ENCODE measurements at places on chromosomes 1 and 21.

GRCh38 chr1:55347866-55348265, 132.7 kb upstream of the USP24 start:
- no peak for DNase-seq

DNA sequence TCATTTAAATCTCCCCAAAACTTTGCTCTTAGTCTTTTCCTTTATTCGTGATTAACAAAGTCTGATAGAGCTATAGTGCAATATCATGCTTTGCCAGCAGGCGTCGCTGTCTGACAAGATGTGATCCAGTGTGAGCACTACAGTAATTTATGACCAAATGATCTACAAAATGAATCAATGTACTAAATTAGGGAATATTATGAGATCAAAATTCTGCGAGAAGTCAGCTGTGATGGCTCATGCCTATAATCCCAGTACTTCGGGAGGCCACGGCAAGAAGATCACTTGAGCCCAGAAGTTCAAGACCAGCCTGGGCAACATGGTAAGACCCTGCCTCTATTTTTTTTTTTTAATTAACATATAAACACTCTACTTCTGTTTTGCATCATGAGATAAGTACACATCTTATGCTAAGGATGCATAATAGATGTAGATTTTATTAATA, 3.6 kb upstream of the SPSB1 start:
- peak; percentile 88 for DNase-seq

GRCh38 chr1:187641015-187641414, 812.3 kb downstream of the PLA2G4A start:
- no peak for DNase-seq

GRCh38 chr1:204383163-204383904, 23.6 kb upstream of the PLEKHA6 start:
- DNase-seq, result no peak

- DNase-seq, result no peak
Measured at GRCh38 chr1:34796990-34797389, 4.2 kb downstream of the GJA4 start.

- no peak for DNase-seq
Measured at GRCh38 chr1:55402671-55403464, 187.7 kb upstream of the USP24 start.

DNA sequence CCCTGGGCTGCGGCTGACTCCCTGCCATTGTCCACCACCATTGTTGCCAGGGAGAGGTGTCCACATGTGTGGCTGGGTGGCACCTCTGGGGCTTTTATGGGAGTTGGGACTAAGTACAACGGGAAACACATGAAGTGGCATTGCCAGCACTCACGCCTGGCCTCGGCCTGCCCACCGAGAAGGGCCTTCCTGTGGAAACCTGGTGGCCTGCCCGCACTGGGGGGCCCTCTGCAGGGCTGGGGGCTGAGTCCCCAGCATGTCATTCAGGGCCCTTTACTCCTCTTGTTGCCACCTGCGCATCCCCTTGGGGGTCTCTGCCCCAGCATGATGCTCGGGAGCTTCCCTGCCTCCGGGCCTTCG, 35.5 kb upstream of the RUNX3 start:
- DNase-seq, result no peak

GRCh38 chr1:231059566-231060193, 19.6 kb upstream of the FAM89A start:
- DNase-seq, result no peak

GRCh38 chr1:32474954-32475353, 10.1 kb downstream of the ZBTB8B start:
- no peak for DNase-seq

DNA sequence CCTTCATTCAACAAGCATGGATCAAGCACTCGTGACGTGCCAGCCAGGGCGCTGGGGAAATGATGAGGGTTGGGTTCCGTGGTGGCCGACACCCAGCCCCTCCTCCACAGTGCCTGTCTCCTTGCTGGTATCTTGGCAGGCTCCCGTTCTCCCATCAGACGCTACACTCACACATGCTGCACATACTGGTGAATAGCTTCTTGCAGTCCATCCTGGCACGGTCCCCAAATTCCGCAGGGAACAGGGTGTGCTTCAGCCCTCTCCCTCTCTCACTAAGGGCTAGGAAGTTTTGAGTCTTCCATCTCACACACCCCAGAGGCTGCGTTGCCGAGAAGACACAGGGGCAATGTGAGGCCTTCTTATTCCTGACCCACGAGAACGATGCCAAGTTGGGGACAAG, 10.1 kb upstream of the MEF2D start:
- DNase-seq, result no peak

- DNase-seq, result no peak
Measured at GRCh38 chr1:182978151-182978853, 25.3 kb upstream of the SHCBP1L start.

DNA sequence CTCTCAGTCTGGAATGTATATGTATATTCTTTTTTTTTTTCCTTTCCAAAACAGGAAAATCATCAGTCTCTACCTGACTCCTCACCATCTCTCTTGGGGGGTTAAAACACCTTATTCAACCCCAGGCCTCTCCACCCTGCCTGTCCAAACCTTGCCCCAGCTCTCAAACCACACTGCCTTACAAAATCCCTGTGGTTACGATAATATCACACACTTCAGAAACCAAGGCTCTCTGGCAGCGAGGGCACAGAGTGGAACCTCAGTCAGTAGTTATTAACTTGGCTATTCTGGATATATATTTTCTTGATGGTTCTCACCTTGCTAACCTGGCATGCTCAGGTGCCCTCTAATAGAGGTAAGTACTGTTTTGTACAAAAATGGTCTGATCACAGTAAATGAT, 24.7 kb downstream of the KIAA0040 start:
- DNase-seq, result no peak

GRCh38 chr1:209207126-209207700, 376.3 kb upstream of the CAMK1G start:
- no peak for DNase-seq

DNA sequence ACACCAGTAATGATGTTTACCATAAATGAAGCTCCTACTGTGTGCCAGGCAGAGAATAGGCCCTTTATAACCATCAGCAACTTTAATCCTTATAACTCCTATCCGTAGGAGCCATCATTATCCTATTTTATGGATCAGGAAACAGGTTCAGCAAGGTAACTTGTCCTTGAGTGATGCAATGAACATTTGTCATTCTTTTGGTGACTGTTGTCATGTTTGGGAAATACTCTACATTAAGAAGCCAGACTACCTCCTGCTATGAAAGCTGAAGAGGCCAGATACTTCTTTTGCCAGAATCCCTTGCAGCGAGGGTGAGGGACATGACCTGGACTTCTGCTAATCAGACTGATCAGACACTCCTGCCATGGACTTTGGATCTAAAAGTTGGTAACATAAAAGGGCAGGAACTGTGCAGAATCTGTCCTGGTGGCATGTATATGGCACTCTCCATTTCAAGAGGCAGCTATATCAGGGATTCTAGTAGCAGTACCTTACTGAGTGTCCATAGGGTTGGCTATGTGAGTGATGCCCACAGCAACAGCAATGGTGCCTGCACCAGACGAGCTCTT, 33.1 kb upstream of the SRRM1 start:
- no peak for DNase-seq

- DNase-seq, result no peak
Measured at GRCh38 chr1:152486400-152487006, 24.1 kb upstream of the LCE5A start.

DNA sequence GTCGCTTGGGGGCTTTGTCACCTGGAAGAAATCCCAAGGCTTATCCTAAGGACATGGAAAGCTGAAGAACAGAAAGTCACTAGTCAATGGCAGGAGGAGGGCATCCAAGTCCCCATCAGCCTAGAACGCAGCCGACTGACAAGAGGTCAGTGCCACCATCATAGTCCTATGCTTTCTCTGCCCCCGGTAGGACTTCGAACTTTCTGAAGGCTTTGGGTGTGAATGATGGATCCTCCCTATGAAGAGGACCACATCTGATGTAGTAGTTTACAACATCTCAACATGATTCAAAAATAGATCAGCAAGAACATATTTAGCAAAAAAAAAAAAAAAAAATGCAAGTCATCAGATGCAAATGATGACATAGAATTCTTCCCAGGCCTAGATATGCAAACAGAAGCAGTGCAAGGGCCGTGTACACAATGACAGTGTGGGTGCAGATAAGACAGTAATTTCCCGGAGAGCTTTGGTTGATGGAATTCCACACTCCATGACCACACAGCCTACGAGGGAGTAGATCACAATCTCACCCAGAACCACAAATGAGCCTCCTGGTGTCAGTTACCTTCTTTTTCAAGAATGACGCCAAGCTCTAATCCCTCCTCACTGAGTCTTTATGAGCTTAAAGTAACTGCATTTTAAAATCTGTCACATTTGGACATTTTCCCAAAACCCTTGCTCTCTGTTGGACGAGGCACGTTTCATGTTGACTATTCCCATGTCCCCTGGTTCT, 88.2 kb downstream of the PSMG1 start:
- no peak for DNase-seq

GRCh38 chr1:157653494-157653873, 47.1 kb downstream of the FCRL3 start:
- no peak for DNase-seq

- no peak for DNase-seq
Measured at GRCh38 chr1:246377625-246378153, 129.4 kb downstream of the SMYD3 start.

DNA sequence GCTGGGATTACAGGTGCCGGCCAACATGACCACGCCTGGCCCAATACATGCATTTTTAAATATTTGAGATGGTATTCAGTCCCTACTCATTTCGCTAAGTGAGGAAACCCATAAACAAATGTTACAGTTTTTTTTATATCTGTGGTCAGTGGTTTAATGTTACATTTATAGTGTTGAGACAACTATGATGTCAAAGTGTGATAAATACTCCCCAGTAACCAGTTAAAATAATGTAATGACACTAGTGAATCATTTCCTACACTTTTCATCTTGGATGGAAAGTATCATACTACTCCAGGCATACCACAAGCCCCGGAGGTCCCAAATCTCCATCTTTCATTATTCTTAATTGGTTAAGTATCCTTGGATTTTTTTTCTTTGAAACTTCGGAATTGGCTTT, 87.5 kb upstream of the KIF26B start:
- no peak for DNase-seq

DNA sequence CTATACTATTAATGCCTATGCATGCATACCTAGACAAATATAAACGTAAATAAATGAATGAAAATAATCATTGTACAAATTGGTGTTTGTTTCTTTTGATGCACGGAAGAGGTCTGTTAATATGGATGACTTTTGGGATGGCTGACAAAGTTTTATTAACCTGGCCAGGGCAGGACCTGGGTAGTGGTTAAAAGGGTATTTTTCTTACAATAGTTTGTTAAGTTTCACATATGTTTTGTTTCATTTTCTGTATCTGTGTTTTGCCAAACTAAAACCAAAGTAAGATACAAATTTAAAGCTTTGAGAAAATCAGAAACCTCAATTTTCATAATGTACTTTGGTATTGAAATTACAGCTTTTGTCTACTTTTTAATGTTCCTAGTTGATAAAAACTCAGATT, 222.7 kb upstream of the OLFM3 start:
- no peak for DNase-seq

- DNase-seq, result no peak
Measured at GRCh38 chr21:27480841-27481261, 514.0 kb upstream of the ADAMTS5 start.

- no peak for DNase-seq
Measured at GRCh38 chr1:228986093-228986904, 251.0 kb downstream of the RHOU start.

GRCh38 chr1:114131526-114132220, 22.0 kb downstream of the SYT6 start:
- no peak for DNase-seq

- no peak for DNase-seq
Measured at GRCh38 chr21:36282568-36283230, 37.3 kb upstream of the MORC3 start.

DNA sequence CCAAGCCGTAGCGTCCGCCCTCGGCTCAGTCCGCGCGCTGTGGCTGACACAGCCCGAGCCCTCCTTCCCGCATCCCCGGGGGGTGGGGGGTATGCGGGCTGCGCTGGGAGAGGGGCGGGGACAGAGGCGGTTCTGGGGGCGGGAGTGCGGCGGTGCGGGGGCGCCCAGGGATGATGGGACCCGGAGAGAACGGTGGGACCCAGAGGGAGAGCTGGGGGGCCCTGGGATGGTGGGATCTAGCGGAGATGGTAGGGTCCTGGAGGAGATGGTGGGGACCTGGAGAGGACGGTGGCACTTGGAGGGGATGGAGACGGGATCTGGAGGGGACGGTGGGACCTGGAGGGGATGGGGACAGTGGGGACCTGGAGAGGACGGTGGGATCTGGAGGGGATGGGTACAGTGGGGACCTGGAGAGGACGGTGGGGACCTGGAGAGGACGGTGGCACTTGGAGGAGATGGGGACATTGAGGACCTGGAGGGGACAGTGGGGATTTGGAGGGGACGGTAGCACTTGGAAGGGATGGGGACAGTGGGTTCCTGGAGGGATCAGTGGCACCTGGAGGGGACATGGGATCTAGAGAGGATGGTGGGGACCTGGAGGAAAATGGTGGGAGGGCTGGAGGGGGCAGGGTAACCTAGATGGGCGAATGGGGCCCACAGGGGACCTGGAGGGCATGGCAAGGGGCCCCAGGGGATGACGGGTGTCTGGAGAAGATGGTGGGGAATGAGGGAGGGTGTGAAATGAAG, 477 bp downstream of the SNAP47 start:
- no peak for DNase-seq

DNA sequence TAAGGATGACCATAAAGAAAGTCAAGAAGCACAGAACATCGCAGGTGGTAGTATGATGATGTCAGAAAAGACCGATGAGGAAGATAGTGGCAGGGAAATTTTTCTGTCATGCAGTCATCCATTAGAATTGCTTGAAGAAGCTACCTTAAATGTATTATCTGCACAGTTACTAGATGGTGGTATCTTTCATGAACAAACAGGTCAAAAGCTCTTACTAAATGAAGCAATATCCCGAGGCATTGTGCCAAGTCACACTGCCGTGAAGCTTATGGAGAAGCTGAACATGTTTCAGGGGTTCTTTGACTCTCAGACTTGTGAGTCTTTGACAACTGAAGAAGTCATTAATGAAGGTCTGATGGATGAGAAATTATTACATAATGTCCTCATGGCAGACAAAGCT, 128.8 kb downstream of the MACF1 start:
- DNase-seq, result no peak

- DNase-seq, result no peak
Measured at GRCh38 chr1:8389958-8390535, 72.1 kb downstream of the SLC45A1 start.

- no peak for DNase-seq
Measured at GRCh38 chr1:1602968-1603506, 3.1 kb upstream of the FNDC10 start.

DNA sequence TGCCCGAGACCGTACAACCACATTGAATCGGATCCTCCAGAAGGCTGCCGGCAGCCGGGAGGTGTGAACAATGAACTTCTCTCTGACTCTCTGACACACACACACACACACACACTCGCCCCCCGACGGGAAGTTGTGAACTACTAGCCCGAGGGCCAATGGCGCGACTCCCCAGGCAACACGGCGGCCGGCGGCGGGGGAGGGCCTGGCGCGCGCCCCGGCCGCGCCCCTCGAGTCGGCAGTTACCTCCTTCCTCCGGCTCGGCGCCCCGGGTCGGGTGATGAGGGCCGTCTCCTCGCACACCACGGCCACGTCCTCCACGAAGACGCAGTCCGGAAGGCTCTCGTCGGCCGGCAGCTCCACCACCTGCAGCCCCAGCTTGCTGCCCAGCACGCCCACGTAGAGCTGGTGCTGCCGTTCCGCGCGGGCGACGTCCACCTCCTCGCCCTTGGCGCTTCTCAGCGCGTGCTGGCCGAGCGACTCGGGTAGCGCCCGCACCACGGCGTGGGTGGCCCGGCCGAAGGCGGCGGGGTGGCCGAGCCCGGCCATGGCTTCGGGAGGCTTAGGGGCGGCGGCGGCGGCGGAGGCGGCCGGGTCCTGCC, 361 bp downstream of the DDAH1 start:
- DNase-seq, result no peak
